Jurkat, Clone E6-1 (cell line): ENCODE measurements at places on chromosomes 3 and 15.

- no peak for DNase-seq
Measured at GRCh38 chr3:141940194-141940776, 63.8 kb downstream of the ATP1B3 start.

DNA sequence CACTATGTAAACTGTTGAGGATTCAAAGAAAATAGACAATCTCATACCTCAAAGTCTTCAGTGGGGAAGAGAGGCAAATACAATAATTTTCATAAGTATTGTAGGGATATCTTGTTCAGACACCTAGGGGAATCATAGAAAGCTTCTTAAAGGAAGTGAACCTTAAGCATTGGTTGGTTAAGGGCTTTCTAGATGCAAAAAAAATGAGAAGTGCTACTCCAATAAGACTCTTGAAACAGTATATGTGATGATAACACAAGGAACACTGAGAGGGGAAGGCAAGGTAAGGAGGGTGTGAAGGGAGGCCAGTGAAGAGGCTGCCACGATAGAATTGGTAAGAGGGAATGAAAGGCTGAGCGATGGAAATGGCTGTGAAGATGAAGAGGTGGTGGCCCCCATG lies 104.1 kb downstream of the TPRG1 start:
- DNase-seq, result no peak

GRCh38 chr15:38111070-38111469 lies 141.6 kb upstream of the SPRED1 start:
- no peak for DNase-seq

GRCh38 chr3:174243171-174243570 lies 616.0 kb upstream of the NAALADL2 start:
- DNase-seq, result no peak

DNA sequence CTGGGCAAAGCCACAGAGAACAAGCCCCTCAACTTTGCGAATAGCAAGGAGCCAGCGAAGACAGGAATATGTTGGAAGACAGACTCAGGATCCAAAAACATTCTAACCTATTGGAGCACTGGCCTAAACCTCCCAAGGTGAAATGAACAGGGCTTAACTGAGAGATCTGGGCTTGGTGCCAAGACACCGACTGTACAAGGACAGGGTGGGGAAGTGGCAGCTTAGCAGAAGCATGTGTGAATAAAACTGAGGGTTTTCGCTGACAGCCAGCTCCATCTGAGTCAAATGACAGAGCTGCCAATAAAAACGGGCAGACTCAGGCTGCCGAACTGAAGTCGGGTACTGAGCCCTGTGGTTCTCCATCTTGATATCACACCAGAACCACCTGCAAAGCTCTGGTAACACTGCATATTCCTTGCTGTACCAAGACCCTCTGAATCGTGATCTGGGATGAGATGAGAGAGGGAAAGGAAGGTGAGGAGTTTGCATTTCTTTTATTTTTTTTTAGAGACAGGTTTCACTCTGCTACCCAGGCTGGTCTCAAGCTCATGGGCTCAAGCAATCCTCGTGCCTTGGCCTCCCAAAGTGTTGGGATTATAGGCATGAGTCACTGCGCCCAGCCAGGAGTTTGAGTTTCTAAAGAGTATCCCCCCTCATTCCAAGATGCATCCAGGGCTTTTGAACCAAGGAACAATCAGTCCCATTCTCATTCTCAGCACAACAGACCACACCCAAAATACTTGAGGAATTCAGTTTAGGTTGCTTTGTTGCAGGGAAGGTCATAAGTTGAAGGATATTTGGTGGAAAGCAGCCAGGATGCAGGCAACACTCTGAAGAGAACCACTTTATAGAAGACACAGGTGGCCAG lies 6.0 kb upstream of the PLCB2 start:
- DNase-seq, result peak; percentile 65

GRCh38 chr3:29759411-29760225 lies 478.7 kb downstream of the RBMS3 start:
- no peak for DNase-seq

DNA sequence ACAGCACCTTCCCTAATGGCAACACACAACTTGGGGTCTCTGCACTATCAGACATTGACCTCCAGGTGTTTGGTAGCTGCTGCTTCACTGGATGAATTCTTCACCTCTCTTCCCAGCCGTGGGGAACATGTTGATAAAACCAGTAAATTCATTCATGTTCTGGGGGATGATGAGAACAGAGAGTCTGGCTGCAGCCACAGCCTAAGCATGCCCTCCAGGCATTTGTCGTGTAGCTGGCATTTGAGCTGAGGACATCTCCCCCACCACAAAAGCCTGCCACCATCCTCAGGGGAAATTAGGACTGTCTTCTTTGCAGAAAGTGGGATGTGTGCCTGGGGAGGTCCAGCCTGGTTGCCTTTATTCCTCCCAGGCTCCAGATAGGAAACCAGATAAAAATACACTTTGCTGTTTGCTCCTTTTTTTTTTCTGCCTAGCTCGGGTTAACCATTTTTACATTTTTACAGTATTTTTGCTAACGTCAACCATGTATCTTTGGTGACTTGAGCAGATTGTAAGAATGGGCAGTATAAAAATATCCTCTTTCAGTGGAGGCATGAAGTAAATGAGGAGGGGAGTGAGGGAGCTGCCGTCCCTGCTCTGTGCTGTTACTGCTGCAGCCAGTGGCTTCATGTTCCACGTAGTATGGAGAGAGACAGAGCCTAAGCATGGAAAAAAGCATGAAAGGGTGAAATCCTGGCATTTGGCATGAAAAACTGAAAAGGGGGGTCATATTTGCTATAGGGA lies 444.0 kb downstream of the EPHB1 start:
- DNase-seq, result no peak

- DNase-seq, result peak; percentile 28
Measured at GRCh38 chr3:3200632-3201212, 21.2 kb upstream of the CRBN start.

GRCh38 chr15:49904296-49904695 lies 214.7 kb downstream of the ATP8B4 start:
- DNase-seq, result no peak

- no peak for DNase-seq
Measured at GRCh38 chr3:76403556-76403955, 618.2 kb upstream of the ZNF717 start.

GRCh38 chr15:59550530-59550929 lies 61.1 kb upstream of the GCNT3 start:
- no peak for DNase-seq

DNA sequence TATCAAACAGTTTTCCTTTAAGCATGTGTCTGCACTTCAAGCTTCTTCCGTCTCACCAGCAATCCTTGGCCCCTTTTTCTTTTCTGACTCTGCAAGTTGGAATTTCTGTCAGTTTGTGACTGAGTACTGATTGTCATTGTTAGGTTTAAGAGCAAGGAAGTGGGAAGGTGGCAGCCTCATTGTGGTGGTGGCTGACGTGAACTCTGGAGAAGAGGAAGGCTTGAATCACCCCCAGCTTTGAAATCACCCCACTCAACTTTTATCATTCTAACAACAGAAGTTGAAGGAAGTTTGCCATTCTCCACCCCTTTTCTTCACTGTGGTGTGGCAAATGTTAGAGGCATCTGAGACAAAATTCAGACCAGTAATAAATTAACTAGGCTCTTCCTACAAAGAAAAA lies 231.6 kb upstream of the AGTR1 start:
- DNase-seq, result peak; percentile 50

DNA sequence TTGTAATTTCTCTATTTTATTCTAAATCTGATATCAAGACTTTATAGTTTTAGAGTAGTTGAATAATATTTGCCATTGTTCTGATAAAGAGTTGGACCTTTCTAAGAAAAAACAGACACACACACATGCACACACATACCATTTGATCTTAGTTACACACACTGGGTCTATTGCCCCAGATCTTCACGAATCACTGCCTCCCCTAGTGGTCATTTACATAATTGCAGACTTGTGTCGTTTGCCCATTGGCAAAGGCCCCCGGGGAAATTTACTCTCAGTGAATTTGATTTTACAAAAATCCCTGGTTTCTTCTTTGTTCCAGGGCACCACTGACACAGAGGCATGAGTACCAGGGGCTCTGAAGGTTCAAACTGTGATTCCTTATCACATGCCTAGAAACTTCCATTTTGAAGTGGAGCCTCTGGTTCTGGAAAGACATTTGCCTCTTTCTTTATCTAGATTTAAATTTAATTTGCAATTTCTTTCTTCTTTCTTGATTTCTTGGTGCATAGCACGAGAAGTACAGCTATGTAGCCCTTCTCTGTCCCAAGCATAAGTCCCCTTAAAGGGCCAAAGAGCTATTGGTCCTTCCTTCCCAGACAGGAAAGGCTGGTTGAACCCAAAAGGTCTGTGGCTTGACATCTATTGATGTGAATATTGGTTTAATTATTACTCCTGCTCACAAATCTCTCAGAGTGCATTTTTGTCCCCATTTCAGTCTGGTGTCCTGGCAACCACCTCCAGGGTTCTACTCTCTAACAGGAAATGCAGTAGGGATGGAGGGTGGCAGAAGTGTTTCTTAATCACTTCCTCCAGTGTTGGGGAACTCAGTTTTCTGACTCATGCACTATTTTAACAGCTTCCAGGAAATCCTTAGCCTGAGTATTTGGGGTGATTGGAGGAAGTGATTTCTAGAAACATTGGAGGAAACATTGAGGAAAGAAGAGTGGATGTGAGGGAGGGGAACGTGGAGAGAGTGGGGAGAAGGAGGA lies 32.4 kb upstream of the SLC6A11 start:
- peak; percentile 43 for DNase-seq
